Mesenteric fat pad (tissue), 1 donor: ENCODE measurements at places on chromosomes 6 and 20. TPM values are rescaled to one million over a fixed set of nuclear protein-coding genes. Genes with fewer than 3 reads are reported as not detected.

WFDC12 gene
- not detected for total RNA-seq

DNA sequence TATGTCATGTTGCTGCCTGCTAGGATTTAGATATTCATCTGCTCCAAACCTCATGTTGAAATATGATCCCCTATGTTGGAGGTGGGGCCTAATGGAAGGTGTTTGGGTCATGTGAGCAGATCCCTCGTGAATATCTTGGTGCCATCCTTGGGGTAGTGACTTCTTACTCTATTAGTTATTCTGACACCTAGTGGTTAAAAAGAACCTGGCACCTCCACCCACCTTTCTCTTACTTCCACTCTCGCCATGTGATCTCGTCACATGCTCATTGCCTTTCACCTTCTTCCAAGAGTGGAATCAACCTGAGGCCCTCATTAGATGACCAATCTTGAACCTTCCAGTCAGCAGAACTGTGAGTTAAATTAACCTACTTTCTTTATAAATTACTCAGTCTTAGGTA lies 549.4 kb upstream of the SYNCRIP start:
- no peak for DNase-seq

GRCh38 chr6:126002755-126003679 lies 16.7 kb downstream of the TRMT11 start:
- no peak for DNase-seq

DNA sequence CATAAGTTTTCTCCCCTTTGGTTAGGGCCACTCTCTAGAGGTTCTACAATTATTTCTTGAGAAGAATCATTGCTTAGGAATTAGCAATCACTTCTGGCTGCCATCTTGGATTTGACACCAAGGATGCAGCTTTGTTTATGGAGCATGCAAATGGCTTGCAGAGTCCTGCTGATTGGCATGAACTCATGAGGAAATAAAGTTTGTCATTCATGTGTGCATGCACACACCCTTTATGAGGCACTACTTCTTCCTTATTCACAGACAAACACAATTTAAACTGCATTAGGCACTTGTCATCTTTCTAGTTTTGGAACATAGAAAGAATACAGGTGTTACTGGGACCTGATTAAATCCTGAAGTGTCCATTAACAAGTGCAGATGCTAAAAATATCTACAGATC lies 42.5 kb upstream of the HIVEP2 start:
- DNase-seq, result no peak

- DNase-seq, result no peak
These were observed 492.4 kb upstream of the CDH4 start for GRCh38 chr20:60759651-60760050.
